ENCODE measurements at places on chromosomes 11 and 22.

DNA sequence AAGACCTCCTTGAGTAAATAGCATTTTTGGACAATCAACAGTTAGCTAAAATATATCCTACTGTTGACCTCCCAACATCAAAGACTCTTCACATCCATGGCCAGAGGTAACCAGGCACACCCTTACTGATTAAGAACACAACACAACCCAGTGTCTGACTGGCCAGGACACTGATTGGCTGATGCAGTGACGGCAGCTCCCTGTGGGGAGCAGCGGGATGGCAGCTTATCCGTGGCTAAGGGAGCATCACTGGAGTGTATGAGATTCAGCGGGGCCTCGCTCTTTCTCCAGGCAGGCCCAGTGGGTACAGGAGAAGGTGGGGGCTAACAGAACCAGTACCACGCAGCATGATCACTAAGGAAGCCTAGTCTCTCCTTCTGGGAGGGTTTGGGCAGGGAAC is 10.3 kb upstream of the IL2RB start:
- peak; percentile 25 for DNase-seq

GRCh38 chr11:86610559-86611341 is 61.7 kb downstream of the ME3 start:
- peak; percentile 42 for DNase-seq

GRCh38 chr22:43471606-43472135 is 59.9 kb downstream of the MPPED1 start:
- DNase-seq = no peak

GRCh38 chr11:64566915-64567891 is 23.8 kb upstream of the SLC22A12 start:
- DNase-seq = no peak

DNA sequence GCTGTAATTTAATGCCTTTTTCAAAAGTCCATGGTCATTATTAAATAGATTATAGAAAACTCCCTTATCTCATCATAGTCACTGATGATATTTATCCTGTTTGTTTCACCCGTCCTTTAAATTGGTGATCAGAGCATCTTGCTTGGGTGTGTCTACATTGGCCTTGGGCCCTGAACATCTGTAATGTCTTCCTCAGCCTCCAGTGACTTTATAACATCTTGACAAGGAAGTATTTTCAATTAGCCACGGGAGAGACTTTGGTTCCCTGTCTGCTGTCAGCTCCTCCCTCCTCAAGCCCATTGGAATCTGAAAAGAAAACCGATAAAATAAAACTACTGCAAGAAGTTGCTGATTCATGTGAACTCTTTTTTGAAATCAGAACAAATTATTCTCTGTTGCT is 116.9 kb upstream of the TTC12 start:
- no peak for DNase-seq

DNA sequence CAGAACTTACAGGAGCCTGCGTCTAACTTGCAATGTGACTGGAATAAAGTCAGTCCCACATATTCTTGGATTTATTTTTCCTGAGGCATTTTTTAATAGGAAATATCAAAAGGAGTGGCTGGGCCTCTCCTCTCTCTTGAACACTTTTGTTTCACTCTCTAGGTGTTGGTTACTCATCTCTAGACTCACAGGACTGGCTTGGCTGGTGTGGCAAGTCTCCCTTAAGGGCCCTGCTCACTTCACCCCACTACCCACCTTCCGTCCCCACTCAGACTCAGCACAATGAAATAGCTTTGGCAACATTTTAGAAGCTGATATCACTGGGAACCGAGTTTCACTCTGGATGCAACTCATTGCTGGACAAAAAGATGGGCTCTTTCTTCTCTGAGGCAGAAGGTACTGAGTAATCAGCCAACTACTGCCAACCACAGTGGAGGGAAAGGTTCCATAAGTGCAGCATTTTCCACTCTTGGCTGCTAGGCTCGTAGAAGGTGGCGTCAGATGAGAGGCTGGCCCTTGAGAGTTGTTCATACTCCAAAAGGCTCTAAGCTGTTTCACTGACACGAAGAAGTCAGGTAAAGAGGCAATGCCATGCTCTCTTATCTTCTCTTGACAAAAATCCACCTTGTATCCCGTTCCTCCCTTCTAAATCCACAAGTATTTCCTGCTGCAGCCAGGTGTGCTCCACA is 390.6 kb downstream of the SOX6 start:
- DNase-seq = no peak

- no peak for DNase-seq
These were observed 20.5 kb upstream of the ETS1 start for GRCh38 chr11:128607819-128608218.

DNA sequence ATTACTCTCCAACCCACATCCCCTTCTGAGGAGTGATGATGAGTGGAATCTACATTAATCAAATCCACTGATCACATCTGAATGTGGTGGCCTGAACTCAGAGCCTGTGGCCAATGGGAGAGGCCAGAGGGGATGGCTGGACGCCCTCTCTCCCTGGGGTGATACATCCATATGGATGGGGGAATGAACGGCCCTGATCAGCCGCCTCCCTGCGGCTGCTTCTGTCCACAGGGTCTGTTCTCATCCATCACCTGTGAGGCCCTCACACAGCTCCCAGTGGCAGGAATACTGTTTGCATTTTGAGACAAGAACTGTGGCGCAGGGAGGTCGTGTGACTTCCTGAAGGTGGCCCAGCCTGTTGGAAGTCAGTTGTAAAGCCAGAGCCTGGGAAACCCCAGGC is 78.3 kb upstream of the SHISAL1 start:
- DNase-seq = no peak

DNA sequence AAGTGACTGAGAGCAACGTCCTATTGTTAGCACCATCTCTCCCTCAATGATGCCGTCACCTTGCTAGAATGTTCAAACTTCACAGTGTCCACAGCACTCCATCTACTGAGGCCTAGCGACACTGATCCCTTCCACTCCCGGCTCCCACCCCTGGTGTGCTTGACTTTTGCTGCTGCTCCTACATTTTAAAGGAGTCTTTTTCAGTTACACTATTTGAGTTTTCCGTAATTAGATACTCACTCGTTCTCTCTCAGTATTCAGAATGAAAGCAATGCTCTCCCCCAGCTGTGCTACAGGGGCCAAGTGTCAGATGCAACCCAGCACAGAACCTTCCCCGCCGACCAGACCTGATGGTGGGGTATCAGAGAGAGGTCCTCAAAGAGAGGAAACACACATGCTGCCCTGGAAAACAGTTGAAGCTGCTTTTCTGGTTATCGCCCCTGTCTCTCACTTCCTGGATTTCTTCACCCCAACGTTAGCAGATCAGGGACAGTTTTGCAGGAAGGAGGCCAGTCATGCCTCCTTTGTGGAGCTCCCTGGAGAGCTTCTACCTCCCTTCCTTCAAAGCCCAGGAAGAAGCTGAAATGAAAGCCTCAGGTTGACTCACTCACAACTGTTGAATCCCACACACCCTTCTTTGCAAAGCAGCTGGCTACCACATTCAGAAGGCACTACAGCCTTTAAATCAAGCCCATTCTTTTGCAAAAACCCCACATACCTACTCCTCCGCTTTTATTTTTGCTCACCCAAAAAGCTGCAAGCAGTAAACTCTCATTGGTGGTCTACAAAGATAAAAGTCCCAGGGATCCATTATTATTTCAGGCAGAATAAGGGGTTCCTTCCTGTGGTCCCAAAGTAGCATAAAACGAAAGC is 23.5 kb downstream of the LARGE1 start:
- no peak for DNase-seq

DNA sequence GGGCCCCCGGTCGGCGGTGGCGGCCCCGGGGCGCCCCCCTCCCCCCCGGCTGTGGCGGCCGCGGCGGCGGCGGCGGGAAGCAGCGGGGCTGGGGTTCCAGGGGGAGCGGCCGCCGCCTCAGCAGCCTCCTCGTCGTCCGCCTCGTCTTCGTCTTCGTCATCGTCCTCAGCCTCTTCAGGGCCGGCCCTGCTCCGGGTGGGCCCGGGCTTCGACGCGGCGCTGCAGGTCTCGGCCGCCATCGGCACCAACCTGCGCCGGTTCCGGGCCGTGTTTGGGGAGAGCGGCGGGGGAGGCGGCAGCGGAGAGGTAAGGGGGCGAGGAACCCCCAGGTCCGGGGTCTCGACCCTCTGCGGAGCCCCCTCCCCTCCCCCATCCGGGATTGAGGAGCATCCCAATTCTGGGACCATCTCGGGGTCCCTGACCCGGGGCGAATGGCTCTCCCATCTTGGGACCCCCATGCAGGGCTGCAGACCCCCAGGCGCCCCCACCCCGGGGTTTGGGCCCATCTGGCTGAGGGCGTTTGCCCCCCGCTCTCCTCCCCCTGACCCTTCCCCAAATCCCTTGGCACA is 431 bp downstream of the KMT2A start:
- peak; percentile 54 for DNase-seq

- no peak for DNase-seq
These were observed 74.1 kb downstream of the CYB5R2 start for GRCh38 chr11:7599209-7599608.

GRCh38 chr22:27842669-27843431 is 41.3 kb upstream of the MN1 start:
- no peak for DNase-seq

DNA sequence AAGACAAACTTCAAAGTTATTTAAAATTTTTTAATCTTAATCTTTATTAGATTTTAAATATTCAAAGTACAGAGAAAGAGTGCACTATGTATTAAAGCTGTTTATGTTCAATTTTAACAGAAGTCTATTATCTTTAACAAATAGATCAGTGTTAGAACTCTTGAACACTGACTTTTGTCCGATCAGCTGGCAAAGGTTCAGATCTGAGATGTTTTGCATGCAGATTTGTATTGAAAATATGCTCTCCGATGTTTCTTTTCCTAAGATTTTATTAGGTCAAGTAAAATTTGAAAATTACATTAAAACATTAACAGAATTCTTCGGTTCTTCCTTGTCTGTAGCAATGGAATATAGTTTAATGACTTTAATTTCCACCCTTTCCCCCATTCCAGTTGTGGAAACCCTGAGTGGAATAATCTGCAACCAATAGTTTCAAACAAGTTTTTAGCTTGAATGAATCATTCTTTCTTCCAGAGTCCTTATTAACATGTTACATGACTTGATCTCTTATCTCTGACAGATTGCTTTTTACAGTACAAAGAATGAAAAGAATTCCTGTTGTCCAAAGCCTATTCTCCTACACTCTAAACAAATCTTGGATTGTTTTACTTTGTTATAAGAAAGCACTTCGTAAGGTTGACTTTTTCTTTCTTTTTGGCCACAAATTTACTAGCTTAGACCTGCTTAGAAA is 11.4 kb upstream of the TCP11L1 start:
- peak; percentile 35 for DNase-seq

GRCh38 chr11:1555713-1556153 is 16.3 kb downstream of the DUSP8 start:
- no peak for DNase-seq

GRCh38 chr11:9533736-9534473 is 39.6 kb upstream of the WEE1 start:
- no peak for DNase-seq

- no peak for DNase-seq
These were observed 7.8 kb upstream of the FANCF start for GRCh38 chr11:22633354-22633902.

- DNase-seq = no peak
These were observed 61.4 kb upstream of the CTSC start for GRCh38 chr11:88398791-88399570.

DNA sequence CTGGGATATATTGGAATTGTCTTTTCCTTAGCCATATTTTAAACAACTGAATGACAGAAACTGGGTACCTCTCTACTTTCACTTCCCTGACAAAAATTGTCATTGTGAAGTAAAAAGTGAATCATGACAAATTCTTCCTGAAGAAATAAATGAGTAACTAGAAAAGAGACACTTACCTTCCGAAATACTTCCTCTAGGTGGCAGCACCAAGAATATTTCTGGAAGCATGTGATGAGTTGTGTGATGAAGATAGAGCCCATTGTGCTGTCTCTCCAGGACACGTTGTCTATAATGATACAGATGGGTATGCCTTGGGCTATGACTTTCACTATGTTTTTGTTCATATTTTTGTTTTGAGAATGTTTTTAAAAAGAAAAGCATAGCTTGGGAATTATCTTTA is 21.5 kb downstream of the CASP4 start:
- DNase-seq = peak; percentile 75

DNA sequence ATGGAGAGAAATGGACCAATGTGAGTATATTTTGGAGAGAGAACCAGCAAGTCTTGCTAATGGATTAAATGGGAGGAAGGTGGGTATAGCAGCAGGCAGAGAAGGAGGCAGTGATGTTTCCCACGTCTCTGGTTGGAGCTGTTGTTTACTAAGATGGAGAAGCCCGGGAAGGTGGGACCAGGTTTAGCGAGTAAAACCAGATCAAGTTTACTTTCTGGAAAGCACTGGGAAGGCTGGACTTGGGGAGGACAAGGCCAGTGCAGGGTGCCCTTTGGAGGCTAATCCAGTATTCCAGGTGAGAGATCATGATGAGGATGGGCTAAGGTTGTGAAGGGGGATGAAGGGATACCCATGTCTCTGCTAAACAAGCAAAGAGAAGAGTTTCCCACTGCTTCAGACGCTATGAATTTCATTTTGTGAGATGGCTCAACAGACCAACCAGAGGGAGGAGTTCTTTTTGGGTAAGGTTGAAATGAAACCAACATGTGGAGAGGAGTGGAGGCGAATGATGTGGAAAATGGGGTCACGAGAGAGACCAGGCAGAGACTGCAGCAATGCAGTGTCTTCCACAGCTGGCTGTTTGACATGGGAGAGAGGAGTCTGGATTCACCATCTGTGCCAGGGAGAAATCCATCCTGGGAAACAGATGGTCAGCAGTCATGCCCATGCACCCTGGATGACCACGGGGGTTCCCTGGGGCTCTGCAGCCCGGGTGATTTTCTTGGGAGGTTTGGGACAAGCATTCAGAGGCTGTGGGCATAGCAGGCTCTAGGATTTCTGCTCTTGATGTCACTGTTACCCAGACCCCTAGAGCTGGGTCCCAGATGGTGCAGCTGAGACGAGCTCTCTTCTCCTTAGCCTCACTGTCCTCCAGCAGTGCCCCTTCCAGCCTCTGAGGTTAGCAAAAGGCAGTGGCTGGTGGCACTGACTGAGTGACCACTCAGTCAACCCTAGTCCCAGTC is 24.9 kb downstream of the COMMD9 start:
- DNase-seq = no peak

DNA sequence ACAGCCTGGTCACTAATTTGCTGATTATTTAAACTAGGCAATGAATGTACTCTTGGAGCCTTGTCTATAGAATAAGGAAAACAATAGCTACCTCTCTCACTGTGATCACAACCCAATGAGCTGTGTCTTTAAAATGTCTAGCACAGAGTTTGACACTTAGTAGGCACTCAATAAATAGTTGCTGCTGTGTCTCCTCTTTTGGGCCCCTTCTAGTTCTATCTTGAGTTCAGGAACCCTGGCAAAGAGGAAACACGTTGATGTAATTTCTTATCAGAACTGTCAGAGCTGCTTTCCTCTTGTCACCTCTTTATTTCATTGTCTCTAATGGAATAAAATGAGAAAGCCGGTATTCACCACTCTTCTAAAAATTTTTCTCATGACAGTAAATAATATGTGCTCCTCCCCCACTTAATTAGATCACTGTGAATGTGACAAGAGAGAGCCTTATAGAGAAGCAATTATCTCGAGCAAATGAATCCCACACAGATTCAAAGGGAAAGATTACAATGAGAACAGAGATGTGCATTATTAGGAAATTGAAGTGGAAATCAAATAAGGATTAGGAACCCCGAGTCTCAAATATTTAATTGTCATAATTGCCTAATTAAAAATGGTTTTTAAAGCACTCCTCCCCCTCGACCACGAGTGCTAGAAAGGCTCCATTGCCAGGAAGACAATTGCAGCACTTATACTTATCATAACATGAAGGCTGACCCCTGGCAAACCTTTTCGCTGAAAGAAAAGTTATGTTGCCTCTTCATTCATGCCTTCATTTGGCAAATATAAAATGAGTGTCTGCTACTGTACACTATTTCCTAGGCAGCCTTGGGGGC is 175.0 kb upstream of the BDNF start:
- no peak for DNase-seq

GRCh38 chr22:19900707-19901436 is 40.7 kb upstream of the COMT start:
- no peak for DNase-seq

Data from ELR (cell line).